ENCODE measurements at places on chromosomes 3 and 15.

- no peak for DNase-seq
These were observed 22.3 kb downstream of the KCNAB1 start for GRCh38 chr3:156142702-156143101.

- DNase-seq, result no peak
These were observed 761.7 kb upstream of the SEMA6D start for GRCh38 chr15:46955576-46955975.

GRCh38 chr3:3560591-3561311 is 238.5 kb upstream of the LRRN1 start:
- no peak for DNase-seq

- DNase-seq, result no peak
These were observed 5.3 kb upstream of the TXNRD3 start for GRCh38 chr3:126659915-126660886.

DNA sequence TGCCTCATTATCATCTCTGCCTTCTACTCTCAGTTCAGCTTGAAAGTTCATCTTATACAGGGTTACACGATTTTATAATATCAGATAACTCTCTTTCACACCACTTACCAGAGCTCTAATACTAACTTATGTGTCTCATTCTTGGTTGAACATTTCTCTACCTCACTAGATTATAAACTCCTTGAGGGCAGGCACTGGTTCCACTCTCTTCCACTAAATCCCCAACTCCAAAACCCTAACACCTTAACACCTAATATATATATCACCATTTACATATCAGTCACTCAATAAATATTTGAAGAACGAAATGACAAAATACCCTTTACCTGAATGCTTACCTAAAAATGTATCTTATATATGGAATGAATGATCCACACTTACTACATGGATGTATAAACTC is 977.2 kb downstream of the FHIT start:
- no peak for DNase-seq

DNA sequence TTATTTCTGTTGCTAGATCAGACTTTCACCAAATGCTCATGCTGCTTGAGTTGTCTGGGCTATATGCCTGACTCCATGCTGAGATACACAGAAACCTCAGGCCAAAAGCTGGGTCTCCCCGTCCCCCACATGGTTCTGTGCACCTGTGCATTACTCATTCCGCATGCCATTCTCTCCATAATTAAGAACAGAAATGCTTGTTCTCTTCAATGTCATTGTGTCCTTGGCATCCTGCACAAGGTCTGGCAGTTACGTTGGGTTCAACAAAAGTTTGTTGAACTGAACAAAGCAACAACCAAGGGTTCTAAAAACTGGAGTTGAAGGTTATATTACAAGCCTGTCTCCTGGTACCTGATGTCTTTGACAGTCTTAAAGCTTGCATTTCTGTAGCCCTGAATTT is 177.5 kb downstream of the FNDC3B start:
- DNase-seq, result no peak

DNA sequence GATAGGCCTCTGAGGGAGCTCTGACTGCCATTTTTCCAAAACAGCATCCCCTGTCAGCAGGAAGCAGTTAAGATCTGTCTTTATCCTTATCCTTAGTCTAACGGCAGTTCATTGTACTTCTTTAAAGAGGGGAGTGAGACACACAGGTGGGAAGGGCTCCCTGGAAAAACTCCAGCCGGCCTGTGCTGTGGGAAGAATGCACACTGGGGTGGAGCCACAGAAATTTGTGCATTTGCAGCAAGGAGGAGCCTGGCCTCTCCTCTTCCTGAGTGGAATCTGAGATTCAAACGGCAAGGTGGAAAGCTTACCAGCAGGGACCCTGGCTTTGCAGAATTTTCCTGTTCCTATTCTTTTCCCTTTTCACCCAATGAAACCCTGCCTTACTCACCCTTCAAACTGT is 1209.4 kb downstream of the ROBO2 start:
- DNase-seq, result no peak

DNA sequence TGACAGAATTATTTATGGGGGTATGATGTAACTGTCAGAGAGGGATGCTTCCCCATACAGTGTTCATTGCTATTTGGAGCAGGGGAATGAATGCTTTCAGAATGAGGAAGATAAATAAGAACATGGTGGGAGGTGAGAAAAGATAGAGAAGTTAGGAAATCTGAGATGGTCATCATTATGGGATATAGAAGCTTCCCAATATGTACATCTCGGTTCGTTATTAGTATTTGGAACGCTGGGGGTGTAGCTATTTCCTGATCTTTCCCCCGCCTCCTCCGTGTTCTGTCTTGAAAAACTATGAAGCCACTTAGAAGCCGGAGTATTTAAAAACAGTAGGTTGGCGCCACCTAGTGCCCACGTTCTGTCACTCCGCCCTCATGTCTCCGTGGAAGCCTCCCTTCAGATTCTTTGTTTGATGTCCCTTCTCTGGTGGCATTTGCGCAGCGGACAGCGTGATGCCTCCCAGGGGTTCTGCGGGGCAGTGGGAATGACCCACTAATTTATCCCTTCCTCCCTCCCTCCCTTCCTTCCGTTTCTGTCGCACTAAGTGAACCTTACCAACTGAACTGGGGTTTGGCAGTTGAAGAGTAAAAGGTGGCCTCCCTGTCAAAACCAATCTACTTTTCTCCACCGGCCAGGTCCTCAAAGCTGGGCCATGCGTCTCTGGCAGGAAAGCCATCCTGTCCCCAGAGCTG is 184.5 kb downstream of the FEZF2 start:
- peak; percentile 51 for DNase-seq

DNA sequence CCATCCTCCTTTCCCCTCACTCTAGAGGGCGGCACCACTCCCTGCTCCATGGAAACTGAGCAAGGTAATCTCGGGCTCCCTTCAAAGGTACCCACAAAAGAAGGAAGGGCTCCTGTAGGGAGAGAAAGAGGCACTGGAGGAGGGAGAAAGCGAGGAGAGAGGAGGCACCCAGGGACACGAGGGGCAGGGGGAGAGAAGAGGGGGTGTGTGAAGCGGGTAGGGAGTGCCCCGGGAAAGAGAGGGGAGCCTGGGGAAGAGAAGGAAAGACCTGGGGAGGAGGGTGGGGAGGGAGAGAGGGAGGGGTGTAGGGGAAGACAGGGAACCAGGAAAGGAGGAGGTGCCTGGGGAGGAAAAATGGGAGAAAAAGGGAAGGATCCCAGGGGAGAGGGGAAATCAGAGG is 523 bp downstream of the VILL start:
- no peak for DNase-seq

GRCh38 chr3:161389445-161390035 is 18.2 kb upstream of the SPTSSB start:
- DNase-seq, result no peak

GRCh38 chr3:95049841-95050240 is 987.0 kb downstream of the NSUN3 start:
- no peak for DNase-seq

GRCh38 chr15:42059661-42060476 is 34.5 kb downstream of the PLA2G4D start:
- no peak for DNase-seq

DNA sequence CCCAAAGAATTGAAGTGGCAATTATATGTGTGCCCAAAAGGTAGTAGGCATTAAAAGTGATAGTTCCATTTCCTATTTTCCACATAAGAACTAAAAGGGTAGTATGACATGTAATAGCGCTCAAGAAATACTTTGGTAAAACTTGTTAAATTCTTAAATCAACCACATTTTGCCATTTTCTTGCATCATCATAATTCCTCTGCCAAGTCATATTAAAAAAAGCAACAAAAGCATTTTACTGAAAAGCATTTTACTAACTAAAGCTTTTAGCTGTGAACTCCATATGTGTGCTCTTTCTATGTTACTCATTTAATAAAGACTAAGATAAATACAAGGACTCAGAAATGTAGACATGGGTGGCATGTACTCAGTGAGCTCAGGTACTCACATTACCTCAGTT is 70.1 kb downstream of the GPR160 start:
- DNase-seq, result no peak

GRCh38 chr3:195106418-195106906 is 164.5 kb downstream of the XXYLT1 start:
- DNase-seq, result no peak

- no peak for DNase-seq
These were observed 37.5 kb downstream of the GAP43 start for GRCh38 chr3:115660646-115661337.

DNA sequence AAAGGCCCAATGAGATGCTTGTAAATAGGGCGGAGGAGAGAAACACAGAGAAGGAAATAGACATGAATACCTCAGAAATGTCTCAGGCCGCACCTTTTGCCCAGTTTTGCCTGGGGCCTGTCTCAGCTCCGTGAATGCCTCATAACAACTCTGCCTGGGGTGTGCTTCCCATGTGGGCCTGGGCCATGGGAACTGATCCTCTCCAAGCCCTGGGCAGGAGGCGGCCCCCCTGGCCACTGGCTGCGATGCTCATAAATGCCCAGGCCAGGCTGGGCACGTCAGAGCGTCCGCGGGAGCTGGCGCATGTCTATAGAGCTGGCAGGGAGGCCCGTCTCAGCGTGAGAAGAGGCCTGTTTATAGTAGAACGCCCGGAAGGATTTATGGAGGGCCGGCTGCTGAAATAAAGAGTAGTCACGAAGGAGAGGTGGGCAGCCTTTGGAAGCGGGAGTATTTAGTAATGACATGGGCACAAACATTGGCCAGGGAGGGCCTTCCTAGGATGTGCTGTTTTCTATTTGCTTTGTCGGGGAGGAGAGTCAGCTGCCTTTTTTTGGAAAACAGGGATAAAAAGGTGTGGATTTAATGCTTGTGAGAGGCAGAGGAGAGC is 85.9 kb upstream of the IGF1R start:
- no peak for DNase-seq

DNA sequence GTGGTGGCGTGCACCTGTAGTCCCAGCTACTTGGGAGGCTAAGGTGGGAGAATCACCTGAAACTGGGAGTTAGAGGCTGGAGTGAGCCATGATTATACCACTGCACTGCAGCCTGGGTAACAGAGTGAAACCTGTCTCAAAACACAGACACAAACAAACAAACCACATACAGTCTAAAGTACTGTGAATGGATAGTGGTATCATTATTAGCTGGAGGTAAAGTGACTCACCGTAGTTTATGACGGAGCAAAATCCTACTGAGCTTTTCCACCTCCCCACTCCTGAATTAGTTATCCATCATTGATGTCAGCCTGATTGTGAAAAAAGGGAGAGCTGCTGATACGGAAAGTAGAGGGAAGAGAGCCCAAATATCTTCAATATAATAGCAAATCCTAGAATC is 3.2 kb upstream of the CNOT10 start:
- DNase-seq, result no peak

DNA sequence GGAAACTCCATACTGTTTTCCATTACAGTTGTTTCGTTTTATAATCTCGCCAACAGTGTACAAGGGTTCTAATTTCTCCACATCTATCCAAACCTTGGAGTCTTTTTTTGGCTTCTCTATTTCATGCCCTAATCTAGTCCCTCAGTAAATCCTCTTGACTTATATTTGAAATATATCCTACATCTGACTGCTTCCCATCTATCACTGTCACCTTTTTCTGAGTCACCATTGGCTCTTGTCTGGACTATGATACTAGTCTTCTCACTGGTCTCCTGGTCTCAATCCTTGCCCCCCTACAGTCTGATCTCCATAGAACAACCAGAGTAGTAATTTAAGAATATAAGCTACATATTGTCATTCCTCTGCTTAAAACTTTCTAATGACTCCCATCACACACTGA is 80.0 kb downstream of the ITPR1 start:
- DNase-seq, result no peak
